ENCODE measurements at places on chromosomes 7 and 10. TPM values are rescaled to one million over a fixed set of nuclear protein-coding genes. Genes with fewer than 3 reads are reported as not detected.

The CCDC3 gene
- total RNA-seq = 2.1 TPM

The PLEKHS1 gene
- total RNA-seq = not detected

The NET1 gene
- 100 TPM for total RNA-seq

The SPDYE2B gene
- not detected for total RNA-seq

The SFXN4 gene
- total RNA-seq = 24.0 TPM

The PRPS1L1 gene
- not detected for total RNA-seq

The CYP2E1 gene
- 2.6 TPM for total RNA-seq

The ATG9B gene
- total RNA-seq = 3.8 TPM

The CPVL gene
- total RNA-seq = 43.8 TPM

The COL28A1 gene
- 0.81 TPM for total RNA-seq

The KCNIP2 gene
- total RNA-seq = 5.2 TPM

The GSTO2 gene
- 17.6 TPM for total RNA-seq

The TUBB8 gene
- total RNA-seq = 2.4 TPM

The ZC3HAV1L gene
- total RNA-seq = 7.1 TPM

The CLDN3 gene
- 34.8 TPM for total RNA-seq

The SEMA3A gene
- 33.3 TPM for total RNA-seq

The SCART1 gene
- total RNA-seq = 1.1 TPM

The TNS3 gene
- total RNA-seq = 28.3 TPM

The ADCY1 gene
- 29.0 TPM for total RNA-seq

The GNGT1 gene
- total RNA-seq = 0.63 TPM

The C10orf71 gene
- not detected for total RNA-seq

The C10orf95 gene
- 0.96 TPM for total RNA-seq

The OR2A12 gene
- not detected for total RNA-seq

The ADARB2 gene
- 3.7 TPM for total RNA-seq

The DMBT1 gene
- total RNA-seq = 0.09 TPM

The PNLIP gene
- total RNA-seq = 1.9 TPM

The ACHE gene
- total RNA-seq = 7.7 TPM

Data from WTC11 (cell line).